NCI-H446 (cell line): ENCODE measurements at places on chromosomes 7 and 10.

DNA sequence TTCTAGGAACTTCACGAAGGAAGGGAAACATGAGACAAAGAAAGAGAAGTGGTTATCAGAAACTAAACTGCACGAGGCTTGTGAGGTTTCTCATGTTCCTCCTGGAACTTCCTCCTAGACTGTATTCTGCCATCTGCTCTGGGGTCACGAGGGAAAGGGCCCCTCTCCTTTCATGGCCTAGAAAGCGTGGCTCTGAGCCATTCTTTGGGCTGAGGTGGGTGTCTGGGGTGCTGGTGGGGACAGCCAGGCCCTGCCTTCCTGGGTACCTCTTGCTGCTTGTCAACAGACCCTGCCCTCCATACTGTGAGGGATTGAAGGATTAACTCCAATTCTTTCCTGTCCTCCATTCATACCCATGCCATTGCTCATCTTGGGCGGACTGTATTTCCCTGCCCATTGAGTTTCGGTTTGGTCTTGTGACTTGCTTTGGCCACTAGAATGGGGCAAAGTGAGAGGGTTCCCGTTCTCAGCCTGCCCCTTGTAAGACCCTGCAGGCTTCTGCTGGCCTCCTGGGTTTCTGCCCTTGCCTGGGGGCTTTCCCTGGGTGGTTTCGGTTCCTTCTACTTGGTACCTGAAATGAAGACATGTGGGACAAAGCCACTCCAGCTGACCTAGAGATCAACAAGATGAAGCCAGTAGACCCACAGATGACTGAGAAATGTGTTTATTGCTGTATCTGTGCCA is 14.9 kb upstream of the GIMAP8 start:
- no peak for DNase-seq

GRCh38 chr10:61148451-61148850 is 204.5 kb upstream of the RHOBTB1 start:
- DNase-seq = no peak

DNA sequence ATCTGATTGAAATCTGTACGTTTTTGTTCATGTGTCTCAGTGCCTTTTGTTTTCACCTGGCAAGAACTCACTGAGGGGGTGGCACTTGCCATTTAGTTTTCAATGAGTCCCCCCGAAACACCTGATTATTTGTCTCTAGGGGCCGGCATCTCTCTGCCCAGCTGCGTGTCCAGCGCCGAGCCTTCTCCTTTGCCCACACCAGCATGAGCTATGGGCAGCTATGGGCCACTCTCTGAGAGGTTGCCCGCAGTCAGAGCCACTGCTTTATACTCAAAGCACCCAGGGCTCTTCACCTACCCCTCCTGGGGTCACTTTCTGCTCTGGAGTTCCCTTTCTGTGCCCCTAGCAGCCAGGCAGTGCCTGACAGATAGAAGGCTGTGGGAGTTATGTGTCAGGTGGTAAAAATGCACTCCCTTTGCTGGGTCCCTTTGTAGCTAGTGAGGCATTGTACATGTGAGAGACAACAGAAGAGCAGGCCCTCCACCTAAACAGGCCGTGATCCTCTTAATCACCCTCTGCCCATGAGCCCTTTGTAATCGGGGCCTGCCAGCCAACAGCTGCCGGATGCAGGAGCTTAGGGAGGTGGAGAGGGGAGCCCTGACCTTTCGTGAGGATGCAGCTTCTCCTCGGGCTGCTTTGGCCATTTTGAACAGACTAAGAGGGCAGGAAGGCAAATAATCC is 133.1 kb upstream of the NPS start:
- no peak for DNase-seq

DNA sequence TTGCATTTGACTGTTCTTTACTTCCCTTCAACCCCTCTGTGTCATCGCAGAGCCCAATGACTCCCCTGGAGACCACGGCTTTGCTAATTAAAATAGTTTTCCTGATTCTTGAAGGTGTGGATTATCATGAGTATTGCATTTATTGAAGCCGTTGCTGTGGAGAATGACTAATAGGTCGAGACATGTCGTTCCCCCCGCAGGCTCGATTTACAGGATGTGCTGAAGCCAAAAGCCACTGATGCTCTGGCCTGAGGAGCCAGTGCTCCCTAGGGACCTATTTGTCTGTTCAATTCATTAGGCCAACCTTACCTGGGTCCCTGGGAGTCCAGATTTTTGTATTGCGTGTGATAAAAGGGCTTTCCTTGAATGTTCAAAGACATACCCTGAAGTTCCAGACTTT is 102.3 kb downstream of the NPTX2 start:
- no peak for DNase-seq

DNA sequence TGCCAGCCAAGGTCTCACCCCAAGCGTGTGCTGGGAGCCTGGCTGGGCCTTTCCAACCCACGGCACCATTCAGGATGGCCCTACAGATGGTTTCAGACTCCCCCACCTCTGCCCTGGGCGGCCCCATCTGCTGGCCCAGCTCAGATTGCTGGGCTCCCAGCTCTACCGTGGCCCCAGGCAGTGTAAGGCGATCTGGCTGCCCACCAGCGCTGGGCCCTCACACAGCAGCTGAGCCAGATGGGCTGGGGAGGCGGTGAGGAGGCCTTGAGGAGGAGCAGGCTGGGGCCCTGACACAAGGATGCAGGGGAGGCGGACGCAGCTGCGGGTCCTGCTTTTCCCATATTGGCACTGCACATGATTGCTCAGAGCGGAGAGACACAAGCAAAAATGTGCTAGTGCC is 162.8 kb downstream of the NRF1 start:
- DNase-seq = peak; percentile 67

GRCh38 chr10:112565434-112566053 is 118.5 kb downstream of the VTI1A start:
- peak; percentile 23 for DNase-seq

DNA sequence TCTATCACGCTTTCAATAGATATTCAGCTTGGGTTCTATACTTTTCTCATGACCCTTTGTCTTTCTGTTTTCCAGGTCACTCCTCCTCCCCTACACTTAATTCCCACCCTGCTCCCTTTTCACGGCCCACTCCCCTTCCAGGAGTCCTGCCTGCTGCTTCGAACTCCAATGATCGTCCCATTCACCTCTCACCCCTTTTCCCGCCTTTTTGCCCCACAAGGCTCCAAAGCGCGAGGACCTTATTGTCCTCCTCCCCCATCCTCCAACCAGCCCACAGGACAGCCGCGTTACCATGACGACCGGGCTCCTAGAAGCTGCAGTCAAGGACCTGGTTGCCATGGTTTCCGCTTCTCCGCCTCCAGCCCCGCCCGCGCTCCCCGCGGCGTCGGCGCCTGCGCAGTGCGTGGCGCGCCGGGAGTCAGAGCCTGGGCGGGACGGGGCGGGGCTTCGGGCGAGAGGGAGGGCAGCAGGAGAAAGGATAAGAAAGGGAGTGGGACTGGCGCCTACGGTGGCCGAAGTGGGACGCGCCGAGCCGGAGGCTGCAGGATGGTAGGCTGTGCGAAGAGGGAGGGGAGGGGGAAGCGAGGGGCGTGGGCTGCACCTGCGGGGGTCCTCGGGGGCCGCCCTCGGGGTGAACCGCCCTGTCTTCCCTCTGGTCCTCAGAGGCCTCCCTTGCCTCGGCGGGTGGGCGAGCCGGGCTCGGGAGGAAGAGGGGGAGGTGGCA is at the start of gene AP1S1:
AP1S1 (plus strand) TSS at position 508 of the 724 bp plus-strand sequence; CDS start at position 547, 39 bp downstream.
- peak; percentile 94 for DNase-seq

DNA sequence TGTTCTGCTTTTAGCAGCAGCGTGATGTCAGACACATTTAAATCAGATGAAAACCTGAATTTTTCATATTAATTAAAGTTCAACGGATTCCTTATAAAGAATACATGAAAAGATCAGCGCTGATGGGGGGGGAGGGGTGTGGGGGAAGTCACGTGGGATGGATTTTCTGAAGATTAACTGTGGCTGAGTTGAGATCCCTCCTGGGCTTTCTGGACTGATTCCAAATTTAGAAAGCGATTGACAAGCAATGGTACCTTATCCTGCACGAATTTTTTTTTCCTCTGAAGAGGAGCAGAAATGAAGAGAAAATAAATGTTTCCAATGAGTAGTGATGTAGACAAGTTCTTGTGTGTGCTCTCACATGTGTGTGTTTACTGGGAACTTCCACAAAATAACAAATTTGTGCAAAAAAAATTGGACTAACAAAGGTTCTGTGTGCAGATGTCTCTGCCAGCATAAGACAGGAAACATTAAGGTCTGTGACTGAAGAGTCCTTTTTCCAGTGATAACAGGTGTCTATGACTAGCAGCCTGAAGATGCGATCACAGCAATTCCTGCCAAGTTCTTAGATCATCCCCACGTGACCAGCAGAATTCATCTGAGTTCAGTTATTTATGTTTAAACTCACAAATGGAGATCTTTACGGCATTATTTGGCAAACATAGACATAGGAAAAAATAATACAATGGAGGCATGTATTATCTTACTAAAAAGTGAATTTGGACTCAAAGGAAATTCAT is 585.2 kb upstream of the CELF2 start:
- DNase-seq = peak; percentile 52

- no peak for DNase-seq
These were observed 75.0 kb upstream of the GPR22 start for GRCh38 chr7:107394831-107395230.

DNA sequence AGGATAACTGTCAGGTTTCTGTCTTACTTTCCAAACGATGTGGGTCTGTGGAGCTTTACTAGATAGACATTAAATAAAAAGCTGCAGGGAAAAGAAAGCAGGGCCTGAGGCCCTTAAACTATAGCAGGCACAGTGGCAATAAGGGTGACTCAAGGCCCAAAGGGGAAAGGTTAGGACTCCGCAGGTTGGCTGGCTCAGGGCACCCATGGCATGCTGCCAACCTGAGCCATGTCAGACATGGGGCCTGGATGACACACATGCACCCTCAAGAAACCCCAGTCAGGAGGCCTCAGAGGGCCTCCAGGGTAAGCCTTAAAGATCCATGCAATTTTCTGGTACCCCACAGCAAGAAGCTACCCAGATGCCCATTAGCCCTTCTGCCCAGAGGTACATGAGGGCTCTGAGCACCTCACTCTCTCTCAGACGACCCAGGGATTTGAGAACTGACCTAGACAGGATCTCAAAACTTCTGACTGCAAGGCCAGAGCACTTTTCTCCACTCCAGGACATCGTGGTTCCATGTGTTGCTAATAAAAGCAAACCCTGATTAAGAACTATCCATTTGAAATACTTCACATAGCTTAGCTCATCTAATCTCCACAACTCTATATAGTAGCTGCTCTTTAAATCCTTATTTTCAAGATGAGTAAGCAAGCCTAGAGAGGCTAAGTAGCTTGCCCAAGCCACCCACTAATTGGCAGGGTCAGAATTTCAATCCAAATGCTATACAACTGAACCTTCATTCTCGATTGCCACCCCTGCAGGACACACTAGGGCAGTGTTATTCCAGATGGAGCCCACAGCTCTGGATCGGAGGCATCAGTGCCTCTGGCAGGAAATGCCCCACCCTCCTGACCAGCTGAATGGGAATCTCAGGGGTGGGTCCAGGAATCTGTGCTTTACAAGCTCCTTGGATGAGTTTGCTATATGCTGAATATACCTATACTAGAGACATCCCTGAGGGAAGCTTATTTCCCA is 132.5 kb upstream of the EFCAB10 start:
- DNase-seq = no peak

- no peak for DNase-seq
These were observed 46.5 kb downstream of the MCU start for GRCh38 chr10:72738486-72738885.

DNA sequence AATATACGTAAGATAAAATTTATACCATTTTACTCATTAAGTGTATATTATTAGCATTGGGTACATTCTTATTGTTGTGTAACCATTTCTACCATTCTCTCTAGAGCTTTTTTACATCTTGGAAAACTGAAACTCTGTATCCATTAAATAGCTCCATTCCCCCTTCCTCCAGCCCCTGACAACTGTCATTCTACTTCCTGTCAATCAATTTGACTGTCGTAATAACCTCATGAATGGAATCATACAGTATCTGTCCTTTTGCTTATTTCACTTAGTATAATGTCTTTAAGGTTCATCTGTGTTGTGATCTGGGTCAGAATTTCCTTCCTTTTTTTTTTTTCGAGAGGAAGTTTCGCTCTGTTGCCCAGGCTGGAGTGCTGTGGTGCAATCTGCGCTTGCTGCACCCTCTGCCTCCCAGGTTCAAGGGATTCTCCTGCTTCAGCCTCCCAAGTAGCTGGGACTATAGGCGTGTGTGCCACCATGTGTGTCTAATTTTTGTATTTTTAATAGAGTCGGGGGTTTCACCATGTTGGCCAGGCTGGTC is 15.6 kb downstream of the ZRANB1 start:
- DNase-seq = no peak

DNA sequence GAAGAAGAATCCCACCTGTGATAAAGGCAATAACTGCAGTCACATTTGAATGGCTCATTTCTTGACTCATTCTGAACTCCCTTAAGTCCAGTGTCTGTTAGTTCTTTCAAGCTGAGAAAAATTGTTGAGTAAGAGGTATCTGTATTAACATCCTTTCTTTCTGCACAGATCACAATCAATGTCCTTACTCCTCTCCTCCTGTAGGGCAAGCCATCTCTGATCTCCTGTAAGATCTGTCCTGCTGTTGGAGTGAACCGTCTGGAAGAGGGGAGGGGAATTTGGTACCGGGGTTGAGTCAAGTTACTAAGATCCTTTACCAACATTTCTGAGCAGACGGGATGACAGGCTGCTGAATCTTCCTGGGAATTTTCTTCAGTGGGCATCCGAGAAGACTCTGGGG is 19.6 kb upstream of the RGS10 start:
- no peak for DNase-seq

DNA sequence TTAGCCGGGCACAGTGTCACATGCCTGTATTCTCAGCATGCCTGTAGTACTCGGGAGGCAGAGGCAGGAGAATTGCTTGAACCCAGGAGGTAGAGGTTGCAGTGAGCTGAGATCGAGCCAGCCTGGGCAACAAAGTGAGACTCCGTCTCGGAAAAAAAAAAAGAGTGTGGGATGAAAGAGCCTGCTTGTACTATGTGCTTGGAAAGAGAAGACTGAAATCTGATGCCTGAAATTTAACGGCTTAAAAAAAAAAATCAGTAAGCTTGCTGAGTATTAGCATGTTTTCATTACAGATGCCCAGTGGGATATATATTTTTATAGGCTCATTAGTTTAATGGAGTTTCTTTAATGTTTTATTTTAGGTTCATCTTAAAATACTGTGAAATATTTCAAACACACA is 4.2 kb downstream of the NT5C2 start:
- no peak for DNase-seq

DNA sequence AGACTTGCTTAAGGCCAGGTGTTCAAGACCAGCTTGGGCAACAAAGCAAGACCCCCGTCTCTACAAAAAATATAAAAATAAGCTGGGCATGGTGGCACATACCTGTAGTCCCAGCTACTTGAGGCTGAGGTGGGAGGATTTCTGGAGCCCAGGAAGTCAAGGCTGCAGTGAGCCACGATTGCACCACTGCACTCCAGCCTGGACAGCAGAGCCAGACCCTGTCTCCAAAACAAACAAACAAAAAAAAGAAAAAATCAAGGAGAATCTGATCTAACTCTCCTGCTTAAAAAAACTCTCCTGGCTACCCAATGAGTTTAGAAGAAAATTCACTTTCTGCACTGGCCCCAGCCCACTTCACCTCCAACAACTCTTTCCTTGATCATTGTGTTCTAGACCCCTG is 1.9 kb upstream of the KPNA7 start:
- no peak for DNase-seq

DNA sequence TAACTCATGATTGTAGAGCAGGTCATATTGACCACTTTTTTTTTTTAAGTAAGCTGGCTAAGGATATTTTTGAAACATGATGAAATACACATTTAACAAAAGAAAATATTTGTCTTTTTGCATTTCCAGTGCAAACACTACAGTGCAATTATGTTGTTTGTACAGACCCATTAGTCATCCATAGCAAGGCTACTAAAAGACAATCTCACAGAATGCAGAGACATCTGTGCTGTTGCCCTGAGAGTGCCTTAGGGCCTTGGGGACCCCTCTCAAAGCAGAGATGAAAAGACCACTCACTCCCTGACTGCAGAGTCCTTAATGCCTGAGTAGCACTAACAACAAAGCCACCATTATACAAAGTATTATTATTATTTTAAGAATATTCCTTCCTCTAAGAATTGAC is 104.5 kb downstream of the NRCAM start:
- no peak for DNase-seq
